ENCODE measurements at places on chromosomes 7 and 10. TPM values are rescaled to one million over a fixed set of nuclear protein-coding genes. Genes with fewer than 3 reads are reported as not detected.

GRCh38 chr10:124009231-124010015 lies 84.0 kb downstream of the CHST15 start:
- DNase-seq: no peak

DNA sequence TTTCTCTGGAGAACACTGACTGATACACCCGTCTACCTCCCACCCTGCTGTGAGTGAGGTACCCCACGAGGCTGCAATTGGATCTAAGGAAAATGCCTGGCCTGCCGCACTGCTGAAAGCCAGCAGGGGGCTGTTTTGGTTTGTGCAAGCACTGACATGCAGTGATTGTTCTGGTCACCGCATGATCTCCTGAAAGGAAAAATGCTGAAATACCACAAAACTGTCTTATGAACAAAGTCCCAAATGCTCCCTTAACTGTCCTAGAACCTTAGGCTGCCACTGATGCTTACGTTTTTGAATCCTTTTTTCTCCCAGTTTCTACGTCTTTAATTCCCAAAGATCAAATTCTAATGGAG lies 132.7 kb downstream of the JCAD start:
- no peak for DNase-seq

DNA sequence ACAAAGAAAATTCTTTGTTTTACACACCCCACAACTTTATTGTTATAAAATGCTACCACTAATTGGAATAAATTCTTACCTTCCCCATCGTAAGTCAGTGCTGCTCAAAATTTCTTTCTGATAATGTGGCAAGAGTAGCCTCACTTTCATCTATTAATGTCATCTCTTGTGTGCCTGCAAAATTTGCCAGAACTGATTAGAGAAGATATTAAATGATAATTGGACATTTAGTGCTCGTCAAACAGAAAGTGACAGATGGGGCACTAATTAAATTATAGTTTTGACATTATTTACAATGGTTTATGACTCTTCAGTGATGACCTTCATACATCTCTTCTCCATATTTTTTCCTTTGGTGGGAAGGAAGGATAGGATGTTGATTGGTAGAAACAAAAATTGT lies 690.9 kb downstream of the NXPH1 start:
- no peak for DNase-seq

GRCh38 chr10:71494980-71495381 lies 98.3 kb downstream of the CDH23 start:
- DNase-seq: no peak

- no peak for DNase-seq
Observed at GRCh38 chr7:140702774-140703173, 6.3 kb downstream of the NDUFB2 start.

DNA sequence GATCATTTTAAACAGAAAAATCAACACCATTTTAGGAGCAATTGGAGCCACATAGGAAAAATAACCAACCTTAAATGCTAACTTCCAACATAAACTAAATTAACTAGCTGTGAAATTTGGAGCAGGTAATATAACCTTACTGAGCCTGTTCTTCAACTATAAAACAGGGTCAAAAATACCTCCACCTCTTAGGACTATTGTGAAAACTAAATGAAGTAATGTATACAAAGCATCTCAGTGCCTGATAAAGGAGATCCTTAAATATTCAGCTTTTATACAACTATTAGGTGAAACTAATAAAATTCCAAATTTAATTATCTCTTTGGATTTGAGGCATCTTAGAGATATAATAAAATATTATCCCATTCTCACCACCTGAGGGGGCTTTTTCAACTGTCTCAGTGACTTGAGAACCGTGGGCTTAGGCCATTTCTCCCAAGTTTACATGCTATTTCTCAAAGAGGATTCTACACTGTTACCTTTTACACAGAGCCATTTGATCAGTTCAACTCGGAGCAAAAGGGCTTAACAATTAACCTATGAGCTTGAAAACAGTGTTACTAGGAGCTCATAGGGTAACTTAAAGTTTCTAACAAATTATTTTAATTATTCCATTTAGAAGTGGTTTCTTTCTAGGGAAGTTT lies 165.0 kb upstream of the ASAH2 start:
- no peak for DNase-seq

Gene CREB3L2
- total RNA-seq: 35.6 TPM

All from omental fat pad (tissue), 4 donors.